Stimulated activated CD8-positive, alpha-beta memory T cell treated with anti-CD3 and anti-CD28 coated beads, Interleukin-2, amount 100 ng/mL, for 1 hour (primary cell): ENCODE measurements at places on chromosomes 1 and 21.

DNA sequence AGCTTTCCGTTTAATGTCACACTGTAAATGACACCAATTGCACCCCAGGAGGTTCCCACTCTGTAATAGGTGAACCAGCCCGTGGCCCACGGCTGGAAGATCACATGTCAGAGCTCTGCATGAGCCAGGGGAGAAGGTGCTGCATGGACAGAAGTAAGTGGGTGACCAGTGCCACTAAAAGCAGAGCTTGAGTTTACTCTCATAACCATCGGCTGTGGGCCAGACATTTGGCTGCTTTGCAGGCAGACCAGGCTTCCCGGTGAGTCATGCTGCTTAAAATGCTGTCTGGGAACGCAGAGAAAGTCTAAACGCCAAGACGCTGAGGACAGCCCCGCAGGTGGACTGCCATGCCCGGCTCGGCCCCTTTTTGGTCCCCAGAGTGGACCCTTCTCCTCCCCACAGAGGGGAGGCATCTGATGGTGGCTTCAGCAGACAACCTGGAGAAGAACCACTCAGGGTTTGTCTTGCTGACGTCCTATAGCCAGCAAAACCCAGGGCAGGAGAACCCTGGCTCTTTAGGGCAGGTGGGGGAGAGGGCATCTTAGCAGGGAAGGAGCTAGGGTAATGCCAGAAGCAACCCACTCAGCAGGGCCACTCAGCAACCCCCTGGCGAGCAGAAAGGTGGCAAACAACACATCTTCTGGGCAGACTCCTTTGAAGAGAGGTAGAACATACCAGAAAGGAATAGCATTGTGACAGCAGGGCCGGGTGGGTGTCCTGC is 7.3 kb downstream of the KIAA2013 start:
- DNase-seq = no peak

- DNase-seq = no peak
Observed at GRCh38 chr1:15460708-15461095, 4.2 kb downstream of the CELA2A start.

DNA sequence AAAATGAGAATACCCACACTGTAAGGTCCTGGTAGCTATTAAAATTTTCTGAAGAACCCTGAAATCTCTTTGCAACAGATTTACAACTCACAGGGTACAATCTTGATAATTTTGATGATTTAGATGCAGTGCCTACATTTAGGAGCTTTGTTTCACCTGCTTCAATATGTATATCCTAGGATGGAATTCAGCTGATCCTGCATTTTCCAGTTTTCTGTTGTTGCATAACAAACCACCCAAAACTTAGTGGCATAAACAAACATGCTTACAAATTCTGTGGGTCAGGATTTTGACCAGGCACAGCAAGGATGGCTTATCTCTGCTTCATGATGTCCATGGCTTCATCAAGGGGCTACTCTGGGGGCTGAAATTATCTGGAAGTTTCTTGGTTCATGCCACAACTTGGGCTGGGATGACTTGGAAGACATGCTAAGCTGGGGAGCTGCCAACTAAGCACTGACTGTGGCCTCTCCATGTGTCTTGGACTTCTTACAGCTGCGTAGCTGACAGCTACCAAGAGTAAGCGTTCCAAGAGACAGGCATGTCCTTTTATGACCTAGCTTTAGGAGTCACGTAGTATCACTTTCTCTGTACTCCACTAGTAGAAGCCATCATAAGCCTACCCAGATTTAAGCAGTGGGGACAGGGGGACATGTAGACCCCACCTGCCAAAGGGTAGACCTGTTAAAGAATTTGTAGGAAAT is 108.5 kb downstream of the CACHD1 start:
- DNase-seq = no peak

- no peak for DNase-seq
Observed at GRCh38 chr1:114320586-114320985, 166.9 kb upstream of the SYT6 start.

- DNase-seq = no peak
Observed at GRCh38 chr21:45347712-45348499, 57.1 kb upstream of the COL18A1 start.

DNA sequence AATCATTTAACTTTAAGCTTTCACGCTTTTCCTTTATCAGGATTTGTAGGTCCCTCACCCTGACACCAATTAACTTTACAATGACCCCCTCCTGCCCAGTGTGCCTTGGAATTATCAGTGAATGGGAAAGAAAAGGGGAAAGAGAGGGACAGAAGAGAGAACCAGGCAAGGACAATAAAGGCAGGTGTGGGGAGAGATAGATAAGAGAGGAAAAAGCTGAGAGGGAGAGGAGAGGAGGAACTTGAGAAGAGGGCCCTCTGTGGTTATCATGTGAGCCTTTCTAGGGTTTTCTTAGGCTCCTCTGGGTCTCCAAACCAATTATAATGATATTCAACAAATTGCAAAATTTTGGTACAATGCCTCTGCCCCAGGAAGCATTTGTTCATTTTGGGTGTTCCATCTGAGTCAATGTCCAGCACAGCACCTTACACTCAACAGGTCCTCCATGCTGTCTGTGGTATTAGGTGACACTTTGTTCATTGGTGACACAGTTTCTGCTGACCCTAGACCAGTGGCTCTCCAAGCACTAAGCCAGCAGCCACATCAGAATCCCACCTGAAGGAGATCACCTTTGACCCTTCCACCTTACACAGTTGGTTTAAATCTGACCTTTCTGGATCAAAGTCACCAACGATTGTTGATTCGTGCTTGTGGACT is 14.2 kb downstream of the AKNAD1 start:
- no peak for DNase-seq
